ENCODE measurements at places on chromosomes 12 and 14. TPM values are rescaled to one million over a fixed set of nuclear protein-coding genes. Genes with fewer than 3 reads are reported as not detected.

PTHLH gene
- total RNA-seq: 1.1 TPM

CIROP gene
- total RNA-seq: not detected

OR4K5 gene
- total RNA-seq: not detected

OAS1 gene
- 20.6 TPM for total RNA-seq

LALBA gene
- not detected for total RNA-seq

ZDHHC22 gene
- total RNA-seq: not detected

SDR9C7 gene
- total RNA-seq: 65.9 TPM

LGR5 gene
- 3.4 TPM for total RNA-seq

GRCh38 chr14:99265571-99265970, 6.4 kb downstream of the BCL11B start:
- peak overlapping the region; percentile 91 for H3K27ac ChIP-seq
- H3K36me3 ChIP-seq: no peaks in the 10 kb centered on the region
- DNase-seq: no peak
- peaks cover 77% of the 10 kb centered on the region for H3K4me1 ChIP-seq
- H3K27me3 ChIP-seq: peaks cover 30% of the 10 kb centered on the region

- no peak overlapping the region for H3K27ac ChIP-seq
- no peak overlapping the region for H3K4me3 ChIP-seq
- H3K27me3 ChIP-seq: peaks cover 4% of the 10 kb centered on the region
- H3K36me3 ChIP-seq: no peaks in the 10 kb centered on the region
- no peaks in the 10 kb centered on the region for H3K4me1 ChIP-seq
Observed at GRCh38 chr14:56751471-56751870, 58.8 kb downstream of the OTX2 start.

- H3K27ac ChIP-seq: no peak overlapping the region
- H3K4me3 ChIP-seq: no peak overlapping the region
- H3K4me1 ChIP-seq: peaks cover 26% of the 10 kb centered on the region
- DNase-seq: peak; percentile 57
- peaks cover 30% of the 10 kb centered on the region for H3K36me3 ChIP-seq
- H3K27me3 ChIP-seq: no peaks in the 10 kb centered on the region
Observed at GRCh38 chr14:103509864-103510723, 12.5 kb downstream of the CKB start.

GRCh38 chr14:68190032-68190431, 370.5 kb downstream of the RAD51B start:
- H3K4me3 ChIP-seq: no peak overlapping the region
- H3K27me3 ChIP-seq: no peaks in the 10 kb centered on the region
- no peak overlapping the region for H3K27ac ChIP-seq
- no peak for DNase-seq

- H3K4me3 ChIP-seq: no peak overlapping the region
- DNase-seq: no peak
- H3K27ac ChIP-seq: no peak overlapping the region
Observed at GRCh38 chr12:63319936-63320633, 169.1 kb upstream of the AVPR1A start.

- no peaks in the 10 kb centered on the region for H3K4me1 ChIP-seq
- H3K4me3 ChIP-seq: no peak overlapping the region
- no peaks in the 10 kb centered on the region for H3K27me3 ChIP-seq
- no peak for DNase-seq
Observed at GRCh38 chr14:83467811-83468210, 1934.2 kb upstream of the SEL1L start.

DNA sequence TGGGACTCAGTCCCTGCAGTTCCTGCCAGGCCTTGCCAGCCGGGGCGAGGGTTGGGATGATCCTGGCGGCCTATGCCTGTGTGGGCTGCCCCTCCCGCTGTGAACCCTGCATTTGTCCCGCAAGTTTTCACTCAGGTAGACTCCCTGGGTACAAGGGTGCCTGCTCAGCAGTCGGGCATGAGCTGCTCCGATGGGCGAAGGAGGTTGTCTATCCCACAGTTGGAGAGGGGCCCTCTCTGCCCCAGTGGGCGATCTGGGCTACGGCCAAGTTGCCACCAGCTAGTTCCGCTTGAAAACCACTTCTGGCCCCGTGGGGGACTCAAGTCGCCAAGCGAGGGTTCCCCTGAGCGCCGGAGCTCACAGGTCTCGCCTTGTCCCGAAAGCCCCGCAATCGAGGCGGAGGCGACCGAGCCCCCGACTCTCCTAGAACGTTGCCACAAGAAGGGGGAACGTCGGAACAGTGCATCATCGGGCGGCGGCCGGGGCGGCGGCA, 365 bp upstream of the TPI1 start:
- H3K27ac ChIP-seq: peak overlapping the region; percentile 94
- H3K36me3 ChIP-seq: peaks cover 59% of the 10 kb centered on the region
- DNase-seq: peak; percentile 95
- peak overlapping the region; percentile 97 for H3K4me3 ChIP-seq
- no peaks in the 10 kb centered on the region for H3K27me3 ChIP-seq
- H3K4me1 ChIP-seq: peaks cover 46% of the 10 kb centered on the region

GRCh38 chr12:84077679-84078078, 834.9 kb downstream of the SLC6A15 start:
- no peaks in the 10 kb centered on the region for H3K27me3 ChIP-seq
- H3K4me1 ChIP-seq: no peaks in the 10 kb centered on the region
- no peaks in the 10 kb centered on the region for H3K36me3 ChIP-seq
- no peak overlapping the region for H3K27ac ChIP-seq
- H3K4me3 ChIP-seq: no peak overlapping the region

GRCh38 chr14:78173346-78174035, 3.3 kb downstream of the NRXN3 start:
- no peaks in the 10 kb centered on the region for H3K36me3 ChIP-seq
- no peak for DNase-seq
- H3K4me1 ChIP-seq: peaks cover 2% of the 10 kb centered on the region
- no peak overlapping the region for H3K27ac ChIP-seq

DNA sequence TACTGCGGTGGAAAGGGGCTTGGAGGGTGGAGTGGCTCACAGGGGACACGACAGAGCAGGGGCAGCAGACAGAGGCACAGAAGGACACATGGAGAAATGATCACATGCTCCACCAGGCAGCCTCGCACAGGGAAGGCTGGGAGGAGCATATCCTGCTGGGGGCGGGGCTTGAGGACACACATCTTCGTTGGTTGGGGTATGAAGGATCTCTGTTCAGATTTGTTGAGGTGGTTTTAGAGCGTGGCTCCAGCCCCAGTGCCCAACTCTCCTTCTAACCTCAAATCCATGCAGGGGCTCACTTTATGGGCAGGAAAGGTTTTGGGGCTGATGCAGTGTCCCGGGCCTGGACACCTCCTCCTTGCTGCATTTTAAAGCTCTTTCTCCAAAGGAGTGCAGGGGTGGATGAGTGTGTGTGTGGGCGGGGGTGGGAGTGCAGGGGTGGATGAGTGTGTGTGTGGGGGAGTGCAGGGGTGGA, 733 bp upstream of the P3H3 start:
- peak; percentile 90 for DNase-seq
- H3K36me3 ChIP-seq: peaks cover 3% of the 10 kb centered on the region
- no peak overlapping the region for H3K27ac ChIP-seq
- H3K4me3 ChIP-seq: no peak overlapping the region

GRCh38 chr12:122669397-122670070, 33.6 kb downstream of the HCAR2 start:
- H3K4me3 ChIP-seq: no peak overlapping the region
- H3K36me3 ChIP-seq: no peaks in the 10 kb centered on the region
- H3K4me1 ChIP-seq: no peaks in the 10 kb centered on the region
- no peak overlapping the region for H3K27ac ChIP-seq
- no peak for DNase-seq
- no peaks in the 10 kb centered on the region for H3K27me3 ChIP-seq

DNA sequence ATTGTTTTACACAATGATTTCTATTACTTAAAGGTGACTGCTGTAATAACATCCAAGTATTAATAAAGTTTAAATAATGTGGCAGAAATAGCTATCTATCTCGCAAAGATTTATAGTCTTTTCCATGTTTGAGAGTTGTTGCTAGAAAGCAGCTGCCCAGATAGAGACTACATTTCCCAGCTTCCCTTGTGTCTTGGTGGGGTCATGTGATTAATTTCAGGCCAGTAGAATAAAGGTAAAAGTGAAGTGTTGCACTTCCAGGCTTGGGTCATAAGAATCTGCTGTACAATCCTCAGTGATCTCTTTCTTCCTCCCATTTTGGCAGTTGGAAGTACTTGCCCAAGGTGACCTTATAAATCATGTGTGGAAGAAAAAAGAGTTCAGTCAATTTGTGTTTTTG, 449.7 kb upstream of the USP15 start:
- no peaks in the 10 kb centered on the region for H3K4me1 ChIP-seq
- H3K27ac ChIP-seq: no peak overlapping the region

GRCh38 chr14:35578639-35579038, 44.7 kb downstream of the INSM2 start:
- H3K27me3 ChIP-seq: no peaks in the 10 kb centered on the region
- H3K4me3 ChIP-seq: no peak overlapping the region
- no peak overlapping the region for H3K27ac ChIP-seq

DNA sequence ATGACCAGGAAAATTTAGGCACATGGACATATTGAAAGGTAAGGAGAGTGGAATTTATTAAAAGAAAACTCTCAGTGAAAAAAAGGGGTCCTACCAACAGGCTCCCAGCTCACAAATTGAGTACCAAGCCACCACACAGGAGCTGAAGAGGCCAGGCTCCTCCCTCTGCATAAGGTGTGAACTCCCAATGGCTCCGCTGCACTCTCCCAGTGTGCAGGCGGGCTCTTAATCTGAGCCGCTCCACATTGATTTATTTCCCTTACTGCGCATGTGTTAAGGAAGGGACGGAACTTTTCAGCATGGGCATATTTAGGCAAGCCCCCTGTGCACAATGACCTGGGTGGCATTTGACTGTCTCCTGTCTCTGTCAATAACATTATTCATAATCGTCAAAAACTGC, 68.6 kb upstream of the PLEKHG7 start:
- H3K27me3 ChIP-seq: no peaks in the 10 kb centered on the region
- no peak overlapping the region for H3K27ac ChIP-seq
- no peak overlapping the region for H3K4me3 ChIP-seq
- DNase-seq: no peak
- no peaks in the 10 kb centered on the region for H3K4me1 ChIP-seq

GRCh38 chr12:23949348-23950209, at the start of gene SOX5:
TSS of gene SOX5 (minus strand) at chr12:23949670. CDS start at chr12:23949601, 69 bp downstream.
- H3K27me3 ChIP-seq: peaks cover 13% of the 10 kb centered on the region
- DNase-seq: no peak
- H3K36me3 ChIP-seq: no peaks in the 10 kb centered on the region
- peaks cover 11% of the 10 kb centered on the region for H3K4me1 ChIP-seq
- H3K4me3 ChIP-seq: peak within 1 kb of the TSS; percentile 35

DNA sequence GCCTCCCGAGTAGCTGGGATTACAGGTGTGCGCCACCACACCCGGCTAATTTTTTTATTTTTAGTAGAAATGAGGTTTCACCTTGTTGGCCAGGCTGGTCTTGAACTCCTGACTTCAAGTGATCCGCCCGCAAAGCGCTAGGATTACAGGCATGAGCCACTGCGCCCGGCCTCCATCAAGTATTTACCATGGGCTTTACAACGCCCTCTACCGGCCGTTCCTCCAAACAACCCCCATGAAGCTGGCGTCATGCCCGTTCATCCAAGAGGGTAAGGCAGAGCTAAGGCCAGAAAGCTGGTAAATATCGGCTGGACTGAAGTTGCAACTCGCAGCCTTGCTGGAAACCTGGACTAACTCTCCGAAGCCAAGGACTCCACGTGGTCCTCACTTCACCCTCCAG, 41.6 kb downstream of the RNF34 start:
- H3K4me3 ChIP-seq: no peak overlapping the region
- peaks cover 27% of the 10 kb centered on the region for H3K4me1 ChIP-seq
- H3K27ac ChIP-seq: no peak overlapping the region
- DNase-seq: no peak
- no peaks in the 10 kb centered on the region for H3K27me3 ChIP-seq

DNA sequence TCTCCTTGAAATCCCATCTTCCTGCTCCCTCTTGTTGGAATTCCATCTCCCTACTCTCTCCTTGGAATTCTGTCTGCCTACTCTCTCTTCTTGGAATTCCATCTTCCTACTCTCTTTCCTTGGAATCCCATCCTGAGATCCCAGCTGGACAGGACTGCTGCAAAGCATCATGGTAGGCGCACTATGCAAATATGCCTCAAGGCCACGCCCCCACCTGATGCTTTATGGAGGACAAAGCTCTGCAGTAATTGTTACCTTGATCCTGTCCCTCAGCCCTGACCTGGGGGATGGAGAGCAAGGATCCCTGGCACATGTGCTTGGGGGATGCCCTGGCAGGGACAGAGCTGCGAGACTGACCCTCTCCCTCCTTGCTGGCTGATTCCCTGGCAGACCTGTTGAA, 185.6 kb downstream of the TBX5 start:
- no peak overlapping the region for H3K27ac ChIP-seq
- H3K27me3 ChIP-seq: peaks cover 64% of the 10 kb centered on the region
- no peaks in the 10 kb centered on the region for H3K36me3 ChIP-seq
- H3K4me3 ChIP-seq: no peak overlapping the region
- no peaks in the 10 kb centered on the region for H3K4me1 ChIP-seq

- no peak overlapping the region for H3K27ac ChIP-seq
- no peak for DNase-seq
- H3K4me3 ChIP-seq: no peak overlapping the region
Observed at GRCh38 chr12:28145216-28145615, 45.0 kb upstream of the CCDC91 start.

- no peak overlapping the region for H3K27ac ChIP-seq
- no peaks in the 10 kb centered on the region for H3K4me1 ChIP-seq
- no peak for DNase-seq
- H3K36me3 ChIP-seq: no peaks in the 10 kb centered on the region
- no peaks in the 10 kb centered on the region for H3K27me3 ChIP-seq
Observed at GRCh38 chr12:97267594-97268202, 194.9 kb upstream of the RMST start.

DNA sequence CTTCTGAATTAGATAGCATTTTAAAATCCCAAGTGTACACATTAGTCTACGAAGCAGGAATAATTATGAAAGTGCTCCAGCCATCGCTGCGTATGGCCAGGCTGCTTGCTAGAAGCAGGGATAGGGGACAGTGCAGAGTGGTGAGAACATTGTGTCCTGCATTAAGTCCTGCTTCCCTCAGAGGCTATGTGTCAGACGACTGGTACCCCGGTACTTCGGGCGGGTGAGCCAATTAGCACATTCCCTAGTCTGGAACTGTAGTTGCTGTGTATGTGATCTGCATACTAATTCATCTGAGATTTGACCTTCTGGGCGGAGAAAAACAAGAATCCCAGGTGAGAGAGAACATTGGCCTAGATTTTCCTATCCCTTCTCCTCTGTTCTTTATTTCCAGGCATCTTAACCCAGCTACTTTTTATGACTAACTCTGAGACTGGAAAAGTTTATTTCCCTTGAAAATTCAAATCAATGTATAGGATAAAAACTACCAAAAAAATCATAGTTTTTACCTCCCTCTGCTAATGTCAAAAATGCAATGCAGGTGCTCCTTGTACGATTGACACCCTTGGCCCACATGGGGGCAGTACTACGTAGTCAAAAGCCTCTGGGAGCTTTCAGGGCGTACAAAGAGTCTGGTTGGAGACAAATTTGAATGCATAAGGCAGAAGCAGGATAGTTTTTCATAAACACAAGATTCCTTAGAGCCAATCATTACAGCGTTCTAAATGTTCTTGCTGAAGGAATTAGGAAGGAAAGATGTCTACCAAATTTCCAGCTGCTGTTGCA, 764.3 kb downstream of the NOVA1 start:
- H3K27me3 ChIP-seq: no peaks in the 10 kb centered on the region
- H3K36me3 ChIP-seq: no peaks in the 10 kb centered on the region
- H3K4me3 ChIP-seq: no peak overlapping the region
- no peaks in the 10 kb centered on the region for H3K4me1 ChIP-seq

Data from suprapubic skin (tissue), 4 donors.